ENCODE measurements at places on chromosomes 5 and 9. TPM values are rescaled to one million over a fixed set of nuclear protein-coding genes. Genes with fewer than 3 reads are reported as not detected.

NPR3 gene
- total RNA-seq = 8.5 TPM

ACOT12 gene
- total RNA-seq = not detected

IL13 gene
- total RNA-seq = not detected

PJA2 gene
- 51.2 TPM for total RNA-seq

TAS2R1 gene
- total RNA-seq = not detected

DNA sequence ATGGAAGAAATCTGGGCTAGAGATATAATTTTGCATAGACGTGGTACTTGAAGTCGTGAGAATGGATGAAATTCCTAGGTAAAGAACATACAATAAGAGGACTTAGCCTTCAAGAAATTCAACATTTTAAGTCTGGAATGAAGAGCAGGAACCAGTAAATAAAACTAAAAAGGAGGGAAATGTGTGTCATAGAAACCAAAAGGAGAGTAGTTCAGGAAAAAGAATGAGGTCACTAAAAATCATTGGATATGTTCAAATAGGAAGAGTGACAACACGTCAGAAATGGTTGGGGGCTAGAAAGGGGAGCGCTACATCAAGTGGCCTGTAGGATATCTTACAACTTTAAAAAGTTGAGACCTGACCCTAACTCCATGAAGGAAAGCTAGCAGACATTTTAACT, 44.0 kb downstream of the PFDN1 start:
- no peak for DNase-seq

GRCh38 chr5:103514371-103514770, 48.2 kb downstream of the NUDT12 start:
- no peak for DNase-seq

DNA sequence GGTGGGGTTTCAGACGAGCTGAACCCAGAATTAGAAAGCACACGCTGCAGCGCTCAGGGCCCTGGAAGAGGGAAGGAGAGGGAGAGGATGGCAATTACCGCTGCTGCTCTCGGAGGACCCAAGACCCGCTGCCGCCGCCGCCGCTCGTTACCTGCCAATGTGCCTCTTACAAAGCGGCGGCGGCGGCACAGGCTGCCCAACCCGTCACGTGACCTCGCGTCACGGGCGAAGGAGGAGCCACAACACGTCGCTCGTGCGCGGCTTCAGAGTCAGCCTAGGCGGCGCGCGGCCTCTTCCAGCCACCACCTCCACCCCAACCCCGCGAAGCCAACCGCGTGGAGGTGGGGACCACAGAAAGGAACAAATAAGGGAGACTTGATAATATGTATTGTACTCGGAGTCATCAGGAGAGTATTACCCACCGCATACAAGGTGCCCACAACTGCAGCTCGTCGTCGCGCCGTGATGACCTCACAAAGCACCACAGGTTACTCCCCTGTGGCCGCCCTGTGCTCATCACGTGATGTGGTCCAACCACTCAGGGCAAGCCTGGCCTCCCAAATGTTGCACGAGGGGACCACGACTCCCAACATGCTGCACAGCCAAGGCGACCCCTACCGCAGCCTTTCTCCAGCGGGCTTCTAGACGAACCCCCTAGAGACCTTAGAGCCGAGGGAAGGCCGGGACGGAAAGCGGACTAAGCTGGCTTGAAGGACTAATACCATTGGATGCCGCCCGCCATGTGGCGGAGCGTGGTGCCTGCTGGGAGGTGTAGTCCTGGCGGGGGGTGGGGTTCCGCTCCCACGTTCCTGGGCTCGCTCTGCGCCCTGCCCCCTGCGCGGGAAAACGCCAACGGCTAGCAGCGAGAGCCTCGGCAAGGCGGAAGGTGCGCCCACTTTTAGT, at the start of gene UBAP2:
UBAP2 (minus strand) TSS at position 161 of the 903 bp plus-strand sequence. CDS start 31,739 bp downstream, outside the sequence.
- DNase-seq = peak; percentile 93

- DNase-seq = no peak
These were observed 13.4 kb upstream of the TSC1 start for GRCh38 chr9:132957805-132958204.

DNA sequence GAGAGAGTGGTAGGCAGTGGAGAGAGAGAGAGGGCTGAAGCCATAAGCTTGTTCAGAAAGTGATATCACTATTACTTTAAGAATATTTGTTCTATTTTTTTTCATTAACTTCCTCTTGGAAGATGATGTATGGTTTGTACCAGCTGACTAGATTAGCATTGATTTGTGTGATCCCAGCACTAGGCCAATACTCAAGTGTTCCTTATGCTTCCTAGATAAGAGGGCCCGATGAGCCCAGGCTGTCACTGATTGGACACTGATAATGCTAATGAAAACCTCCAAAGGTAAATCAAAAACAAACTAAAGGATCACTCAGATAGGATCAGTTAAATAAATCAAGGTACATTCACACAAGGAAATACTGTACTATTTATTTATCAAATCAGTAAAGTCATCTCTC, 52.7 kb upstream of the OTULINL start:
- no peak for DNase-seq

GRCh38 chr5:57695706-57696388, 213.2 kb upstream of the ACTBL2 start:
- no peak for DNase-seq

- DNase-seq = no peak
These were observed 49.5 kb upstream of the TYRP1 start for GRCh38 chr9:12643686-12644085.

DNA sequence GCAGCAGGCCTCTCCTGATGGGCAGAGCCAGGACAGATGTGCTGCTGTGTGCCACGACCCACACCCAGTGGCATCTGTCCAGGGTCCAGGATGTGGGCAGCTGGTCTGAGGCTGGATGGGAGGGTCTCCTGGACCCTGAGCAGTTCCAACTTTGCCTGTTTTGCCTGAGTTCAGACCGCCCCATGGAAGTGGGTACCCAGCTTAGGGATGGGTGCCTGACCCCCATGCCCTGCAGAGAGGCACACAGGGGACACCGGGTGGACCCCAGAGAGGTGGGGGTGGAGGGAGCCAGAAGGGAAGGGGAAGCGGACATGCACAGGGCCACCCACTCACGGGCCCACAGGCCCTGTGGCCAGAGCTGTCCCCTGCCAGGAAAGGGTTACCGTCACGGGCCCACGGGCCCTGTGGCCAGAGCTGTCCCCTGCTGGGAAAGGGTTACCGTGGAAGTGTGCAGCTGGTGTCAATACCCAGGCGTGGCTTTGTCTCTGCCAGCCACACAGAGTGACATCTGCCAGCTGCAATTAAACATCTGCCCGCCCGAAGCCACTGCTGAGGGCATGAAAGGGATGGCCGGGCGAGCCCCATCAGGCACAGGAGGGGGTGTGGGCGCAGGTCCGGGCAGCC, 50.0 kb downstream of the NACC2 start:
- no peak for DNase-seq

GRCh38 chr9:19233344-19233743, 2.9 kb downstream of the DENND4C start:
- no peak for DNase-seq

GRCh38 chr5:151058891-151059489, 21.8 kb downstream of the TNIP1 start:
- no peak for DNase-seq

Measured in neural crest cell (in vitro differentiated cells).